ENCODE measurements at places on chromosomes 1 and 21. TPM values are rescaled to one million over a fixed set of nuclear protein-coding genes. Genes with fewer than 3 reads are reported as not detected.
A peak's percentile ranks its signal among the peaks of the same experiment; 100 is the strongest.

PPIH gene
- 42.6 TPM for total RNA-seq

DNA sequence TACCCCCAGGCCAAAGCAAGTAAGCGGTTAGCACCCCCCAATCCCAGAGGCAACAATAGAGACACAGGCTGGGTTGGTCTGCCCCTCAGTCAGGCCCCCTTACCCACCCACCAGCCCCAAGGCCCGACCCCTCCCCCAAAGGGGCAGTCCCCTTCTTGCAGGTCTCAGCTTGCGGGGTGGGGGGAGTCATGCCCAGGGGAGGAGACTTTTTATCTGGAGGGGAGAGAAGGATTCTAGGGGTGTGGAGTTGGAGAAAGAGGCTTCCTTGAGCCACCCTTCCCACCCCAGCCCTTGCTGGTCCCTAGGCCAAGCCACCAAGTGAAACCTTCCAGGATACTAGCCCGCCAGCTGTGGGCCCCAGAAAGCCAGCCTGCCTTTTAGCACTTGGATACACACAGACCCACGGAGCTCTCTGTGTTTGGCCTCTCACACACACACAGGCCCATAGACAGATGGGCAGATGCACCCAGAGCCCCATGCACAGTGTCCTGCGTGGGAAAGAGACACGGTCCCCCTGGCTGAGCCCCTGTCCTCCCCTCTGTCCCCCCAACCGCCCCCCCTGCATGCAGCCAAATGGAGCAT is 7.1 kb downstream of the TMEM54 start:
- no peak for ATAC-seq

DNA sequence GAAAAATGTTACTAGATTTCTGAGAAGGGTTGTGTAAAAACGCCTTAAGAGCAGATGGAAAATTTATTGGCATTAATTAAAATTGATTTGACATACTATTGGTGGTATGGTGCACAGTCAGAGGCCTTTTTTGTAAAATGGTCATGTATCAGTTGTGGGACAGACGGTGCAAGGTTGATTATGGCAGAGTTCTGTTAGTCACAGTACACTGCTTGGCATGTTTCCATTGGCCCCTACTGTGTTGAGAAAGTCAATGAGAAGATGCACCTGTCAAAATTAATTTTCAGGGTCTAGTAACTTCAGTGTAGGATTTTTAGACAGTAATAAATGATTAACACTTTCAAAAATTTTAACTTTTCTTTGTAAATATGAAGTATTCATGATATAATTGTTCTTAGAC is 4.4 kb downstream of the B3GALT2 start:
- no peak for ATAC-seq

DNA sequence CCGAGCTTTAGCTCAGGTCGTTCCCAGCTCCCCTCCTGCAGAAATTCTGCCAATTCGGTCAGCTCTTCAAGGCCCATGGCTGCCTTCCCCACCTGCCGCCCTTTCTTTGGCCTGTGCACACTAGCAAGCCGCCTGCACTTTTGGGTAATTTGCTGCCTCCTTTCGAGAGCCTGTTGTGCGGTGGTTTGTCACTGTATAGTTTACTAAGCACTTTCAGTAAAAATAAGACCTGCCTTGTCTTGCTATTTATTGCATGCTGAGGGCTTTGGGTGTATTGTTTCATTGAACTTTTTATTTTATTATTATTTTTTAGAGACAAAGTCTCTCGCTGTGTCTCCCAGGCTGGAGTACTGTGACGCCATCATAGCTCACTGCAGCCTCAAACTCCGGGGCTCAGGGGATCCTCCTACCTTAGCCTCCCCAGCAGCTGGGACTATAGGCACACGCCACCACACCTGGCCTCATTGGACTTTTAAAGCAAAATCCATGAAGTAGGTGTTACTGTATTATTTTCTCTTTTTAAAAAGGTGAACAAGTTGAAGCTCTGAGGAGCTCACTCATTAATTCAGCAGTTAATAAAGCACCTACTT is 1.1 kb upstream of the FABP3 start:
- ATAC-seq: no peak

DNA sequence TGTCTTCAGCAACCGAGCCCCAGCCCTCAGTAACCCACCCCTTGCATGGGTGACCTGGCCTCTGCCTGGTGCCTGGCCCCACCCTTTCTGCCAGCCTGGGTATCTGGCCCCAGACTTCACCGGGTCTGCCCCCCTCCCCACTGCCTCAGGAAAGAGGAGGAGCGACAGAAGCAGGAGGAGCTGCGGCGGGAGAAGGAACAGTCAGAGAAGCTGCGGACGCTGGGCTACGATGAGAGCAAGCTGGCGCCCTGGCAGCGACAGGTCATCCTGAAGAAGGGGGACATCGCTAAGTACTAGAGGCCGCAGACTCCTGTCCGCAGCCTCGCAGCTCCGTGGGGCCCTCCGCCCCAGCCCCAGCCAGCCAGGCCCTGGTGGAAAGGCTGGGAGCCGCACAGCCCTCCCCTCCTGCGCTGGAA is 6.1 kb downstream of the TNFRSF25 start:
- no peak for ATAC-seq

DNA sequence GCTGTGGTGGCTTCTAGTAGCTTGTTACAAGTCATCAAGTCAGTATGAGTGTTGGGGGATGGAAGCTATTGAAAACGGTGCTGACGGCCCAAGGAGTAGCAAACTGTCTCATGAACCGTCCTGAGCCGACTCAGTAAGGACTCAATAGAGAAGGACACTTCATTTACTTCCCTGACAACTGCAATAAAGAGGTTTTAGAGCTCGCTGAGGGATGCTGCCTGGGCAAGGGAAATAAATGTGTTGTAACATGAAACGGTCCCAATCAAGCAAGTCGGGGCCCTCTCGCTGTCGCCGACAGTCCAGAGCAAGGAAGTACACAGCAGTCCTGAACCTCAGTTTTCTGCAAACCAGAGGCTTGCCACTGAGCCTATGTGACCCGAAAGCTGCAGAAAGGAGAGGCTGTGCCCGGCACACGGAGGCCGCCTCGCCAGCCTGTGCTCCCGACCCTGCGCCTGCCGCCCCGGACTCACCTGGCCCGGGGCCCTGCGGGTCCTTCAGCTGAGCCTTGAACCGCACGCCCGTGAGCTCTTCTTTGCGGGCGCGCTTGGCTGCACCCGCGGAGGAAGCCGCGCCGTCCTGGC is 423 bp downstream of the URB1 start:
- ATAC-seq: peak; percentile 37

- no peak for ATAC-seq
Measured at GRCh38 chr1:65119951-65120350, 28.1 kb upstream of the AK4 start.

- ATAC-seq: no peak
Measured at GRCh38 chr1:221727146-221728036, 14.5 kb downstream of the DUSP10 start.

KIFAP3 gene
- 15.0 TPM for total RNA-seq

DNA sequence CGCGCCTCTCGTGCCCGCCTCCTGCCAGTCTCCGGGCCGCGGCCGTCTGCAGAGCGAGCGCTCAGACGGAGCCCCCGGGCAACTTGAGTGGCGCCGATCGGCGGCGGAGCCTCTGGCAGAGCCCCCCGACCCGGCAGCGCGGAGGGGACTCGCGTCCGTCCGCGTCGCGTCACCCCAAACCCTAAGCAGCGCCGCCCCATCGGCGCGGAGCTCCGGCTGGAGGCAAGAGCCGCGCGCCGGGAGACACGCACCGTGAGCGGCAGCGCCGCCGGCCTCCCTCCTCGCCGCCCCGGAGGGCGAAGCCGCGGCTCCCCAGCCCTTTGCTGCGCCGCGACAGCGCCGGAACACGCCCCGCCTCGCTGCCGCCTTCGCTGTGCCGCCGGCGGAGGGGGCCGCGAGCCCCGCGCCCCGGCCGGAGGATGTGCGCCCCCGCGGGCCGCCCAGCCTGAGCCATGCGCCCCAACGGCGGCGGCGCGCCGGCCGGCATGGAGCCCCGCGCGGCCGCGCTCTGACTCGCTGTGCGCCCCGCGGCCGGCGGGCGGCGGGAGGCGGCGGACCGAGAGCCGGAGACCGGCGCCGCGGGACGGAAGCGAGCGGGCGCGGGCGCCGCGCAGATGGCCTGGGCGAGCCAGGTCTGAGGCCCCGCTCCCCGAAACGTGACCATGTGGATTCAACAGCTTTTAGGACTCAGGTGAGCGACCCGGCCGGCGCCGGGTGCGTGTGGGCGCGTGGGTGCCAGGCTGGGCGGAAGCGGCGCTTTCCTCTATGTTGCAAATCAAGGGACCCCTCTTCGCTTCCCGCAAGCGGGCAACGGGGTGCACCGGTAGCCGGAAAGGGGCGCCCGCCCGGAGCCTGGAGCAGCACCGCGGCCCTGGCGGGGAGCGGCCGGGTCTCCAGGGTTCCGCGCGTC is 610 bp downstream of the AJAP1 start:
- ATAC-seq: no peak

DNA sequence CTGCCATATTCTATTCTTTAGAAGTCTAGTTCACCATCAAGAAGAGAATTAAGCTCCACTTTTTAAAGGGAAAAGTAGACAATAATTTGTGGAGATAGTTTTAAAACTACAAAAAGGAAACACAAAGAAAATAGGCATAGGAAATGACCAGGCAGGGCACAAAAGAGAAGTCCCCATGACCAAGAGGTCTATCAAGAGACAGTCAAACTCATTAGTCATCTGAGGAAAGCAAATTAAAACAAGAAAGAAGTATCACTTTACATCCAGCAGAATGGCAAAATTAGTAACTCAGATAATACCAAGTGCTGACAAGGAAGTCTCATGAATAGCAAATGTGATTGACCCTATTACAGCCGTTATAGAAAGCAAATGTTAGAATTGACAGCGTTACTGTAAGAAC is 243.7 kb upstream of the SNX7 start:
- ATAC-seq: no peak

RGS13 gene
- total RNA-seq: not detected

CD1B gene
- total RNA-seq: not detected

- peak; percentile 46 for ATAC-seq
Measured at GRCh38 chr1:204894606-204895005, 23.9 kb downstream of the NFASC start.

TMCO4 gene
- 18.7 TPM for total RNA-seq

GRCh38 chr1:110525249-110525595 is 6.2 kb upstream of the KCNA10 start:
- ATAC-seq: no peak

DNA sequence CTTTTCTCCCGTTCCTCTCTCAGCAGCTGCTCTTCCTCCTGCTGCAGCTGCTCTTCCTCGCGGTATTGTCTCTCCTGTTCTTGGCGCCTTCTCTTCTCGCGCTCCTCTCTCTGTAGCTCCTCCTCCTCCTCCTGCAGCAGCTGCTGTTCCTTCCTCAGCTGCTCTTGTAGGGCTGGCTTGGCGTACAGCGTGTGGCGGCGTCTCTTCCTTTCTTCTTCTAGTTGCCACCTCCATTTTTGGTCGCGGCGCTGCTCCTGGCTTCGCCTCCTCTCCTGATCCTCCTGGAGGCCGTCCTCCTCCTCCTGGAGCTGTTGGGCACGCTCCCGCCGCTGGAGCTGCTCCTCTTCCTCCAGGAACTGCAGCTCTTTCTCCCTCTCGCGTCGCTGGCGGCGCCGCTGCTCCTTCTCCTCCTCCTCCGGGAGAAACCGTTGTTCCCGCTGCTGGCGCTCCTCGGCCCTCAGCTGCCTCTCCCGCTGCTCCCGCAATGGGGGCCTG is 4.8 kb downstream of the TCHH start:
- peak; percentile 39 for ATAC-seq

TPTE gene
- not detected for total RNA-seq

DNA sequence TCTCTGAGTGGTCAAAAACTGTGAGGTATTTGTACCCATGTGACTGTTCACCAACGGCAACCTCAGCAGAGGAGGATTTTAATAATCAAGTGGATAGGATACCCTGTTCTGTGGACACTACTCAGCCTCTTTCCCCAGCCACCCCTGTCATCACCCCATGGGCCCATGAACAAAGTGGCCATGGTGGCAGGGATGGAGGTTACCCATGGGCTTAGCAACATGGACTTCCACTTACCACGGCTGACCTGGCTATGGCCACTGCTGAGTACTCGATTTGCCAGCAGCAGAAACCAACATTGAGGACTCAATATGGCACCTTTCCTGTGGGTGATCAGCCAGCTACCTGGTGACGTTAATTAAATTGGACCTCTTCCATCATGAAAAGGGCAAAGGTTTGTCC is 1782.7 kb downstream of the PLA2G4A start:
- no peak for ATAC-seq

PIGC gene
- total RNA-seq: 11.7 TPM

DNA sequence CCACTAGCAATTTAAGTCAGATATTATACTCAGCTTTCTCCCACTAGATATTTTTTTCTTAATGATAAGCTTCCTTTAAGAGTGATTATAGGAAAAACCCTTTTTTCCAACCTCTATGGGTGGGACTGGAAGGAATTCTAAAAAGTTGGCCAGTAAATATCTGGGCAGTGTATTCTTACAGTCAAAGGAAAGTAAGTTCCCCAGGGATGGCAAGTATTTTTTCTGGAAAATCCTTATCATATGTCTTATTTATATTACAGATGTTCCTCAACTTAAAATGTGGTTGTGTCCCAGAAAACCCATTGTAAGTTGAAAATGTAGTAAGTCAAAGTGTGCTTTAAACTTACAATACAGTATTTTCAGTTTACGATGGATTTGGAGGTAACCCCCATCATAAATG is 29.2 kb downstream of the CMPK1 start:
- no peak for ATAC-seq

OR2L5 gene
- not detected for total RNA-seq

DNA sequence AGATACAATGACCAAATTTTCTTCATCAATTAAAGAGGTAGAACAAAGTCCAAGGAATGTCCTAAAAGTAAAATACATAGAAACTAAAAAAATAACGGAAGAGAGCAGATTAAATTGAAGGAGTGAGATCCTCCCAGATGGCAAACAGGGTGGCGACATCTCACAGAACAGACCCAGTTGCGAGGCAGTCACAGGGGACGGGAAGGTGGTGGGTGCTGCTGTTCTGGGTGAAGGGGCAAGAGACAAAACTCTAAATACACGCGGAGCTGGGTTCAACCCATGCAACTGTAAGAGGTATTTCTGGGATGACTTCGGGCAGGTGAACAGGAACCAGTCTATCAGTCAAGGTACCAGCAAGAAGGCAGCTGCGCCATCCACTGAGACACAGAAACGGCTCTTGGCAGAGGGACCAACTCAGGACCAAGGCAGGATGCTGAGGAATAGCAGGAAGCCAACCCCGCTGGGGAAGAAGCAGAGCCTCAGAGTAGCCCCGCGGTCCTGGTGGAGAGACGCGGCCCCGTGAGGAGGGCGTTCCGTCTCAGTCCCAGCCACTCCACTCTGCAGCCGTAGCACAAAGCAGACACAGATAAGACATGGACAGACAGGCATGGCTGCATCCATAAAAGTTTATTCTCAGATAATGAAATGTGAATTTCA is 32.2 kb downstream of the WDR4 start:
- ATAC-seq: no peak

- no peak for ATAC-seq
Measured at GRCh38 chr1:98908980-98909379, 95.7 kb downstream of the PLPPR5 start.

ARTN gene
- 7.4 TPM for total RNA-seq
